ENCODE measurements at places on chromosomes 13 and 19. TPM values are rescaled to one million over a fixed set of nuclear protein-coding genes. Genes with fewer than 3 reads are reported as not detected.

DNA sequence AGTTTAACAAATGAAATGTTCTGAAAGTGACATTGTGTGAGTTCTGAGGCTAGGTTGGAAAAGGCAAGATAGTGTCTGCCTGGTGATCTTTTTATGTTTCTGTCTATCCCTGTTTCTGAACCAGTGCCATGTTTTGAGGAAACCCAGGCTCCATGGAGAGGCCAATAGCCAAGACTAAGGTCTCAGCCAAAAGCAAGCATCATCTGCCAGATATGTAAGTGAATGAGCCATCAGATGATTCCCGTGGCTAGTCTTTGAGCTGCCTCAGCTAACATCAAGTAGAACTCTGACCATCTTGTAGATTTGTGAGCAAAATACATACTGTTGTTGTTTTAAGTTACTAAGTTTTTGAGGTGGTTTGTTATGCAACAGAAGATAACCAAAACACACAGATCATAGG lies 19.6 kb upstream of the CCNA1 start:
- H3K27me3 ChIP-seq, result peaks cover 51% of the 10 kb centered on the region
- no peak overlapping the region for H3K4me3 ChIP-seq
- no peak overlapping the region for H3K27ac ChIP-seq
- DNase-seq, result no peak
- peaks cover 4% of the 10 kb centered on the region for H3K36me3 ChIP-seq

DNA sequence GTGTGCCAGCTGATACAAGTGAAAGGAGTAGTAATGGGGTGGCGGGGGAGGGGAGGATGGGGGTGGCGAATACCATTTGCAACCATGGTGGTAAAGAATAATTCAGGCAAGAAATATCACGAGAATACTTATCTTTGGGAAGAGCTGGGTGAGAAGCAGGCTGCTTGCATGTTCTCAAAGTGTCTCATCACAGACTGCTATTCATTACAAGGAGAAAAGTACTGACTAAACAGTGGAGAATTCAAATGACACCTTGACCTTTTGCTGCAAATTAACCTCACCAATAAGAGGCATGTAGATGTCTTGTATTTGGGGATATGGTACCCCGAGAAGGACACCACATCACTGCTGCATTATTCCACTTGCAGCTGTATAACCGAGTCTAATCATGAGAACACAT lies 585.7 kb upstream of the GPC6 start:
- no peaks in the 10 kb centered on the region for H3K36me3 ChIP-seq
- DNase-seq, result no peak
- H3K27ac ChIP-seq, result no peak overlapping the region
- no peak overlapping the region for H3K4me3 ChIP-seq

DNA sequence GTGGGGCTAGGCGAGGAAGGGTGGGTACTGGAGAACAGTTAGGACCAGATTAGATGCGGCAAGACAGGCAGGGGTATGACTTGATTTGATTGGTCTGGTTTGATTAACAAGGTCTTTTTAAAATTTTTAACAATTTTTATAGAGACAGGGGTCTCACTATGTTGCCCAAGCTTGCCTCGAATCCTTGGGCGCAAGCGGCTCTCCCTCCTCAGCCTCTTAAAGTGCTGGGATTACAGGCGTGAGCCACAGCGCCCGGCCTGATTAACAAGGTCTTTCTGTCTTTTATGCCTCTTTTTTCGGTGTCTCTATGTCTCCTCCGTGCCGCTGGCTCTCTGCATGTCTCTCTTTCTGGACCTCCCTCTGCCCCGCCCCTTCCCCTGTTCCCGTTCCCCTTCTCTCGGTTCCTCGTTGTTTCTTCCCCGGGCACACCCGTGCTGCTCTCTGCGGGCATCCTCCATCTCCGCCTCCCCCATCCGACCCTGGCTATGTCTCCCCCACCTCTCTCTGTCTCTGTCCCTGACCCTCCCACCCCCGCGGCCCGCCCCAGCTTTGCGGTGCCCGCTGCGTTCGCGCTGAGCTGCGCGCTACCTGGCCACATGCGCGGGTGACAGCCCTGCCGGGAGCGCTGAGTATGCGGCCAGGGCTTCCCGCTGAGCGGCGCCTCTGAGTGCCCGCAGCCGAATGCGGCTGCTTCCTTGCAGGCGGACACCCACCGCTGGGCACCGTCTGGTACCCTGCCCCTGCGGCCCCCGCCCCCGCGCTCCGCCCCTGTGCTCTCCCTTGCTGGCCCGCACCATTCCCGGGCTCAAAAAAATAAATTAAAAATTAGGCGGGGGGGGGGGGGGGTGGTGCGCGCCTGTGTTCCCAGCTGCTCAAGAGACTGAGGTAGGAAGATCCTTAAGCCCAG lies 8.1 kb upstream of the SDHAF1 start:
- no peak for DNase-seq
- no peak overlapping the region for H3K27ac ChIP-seq
- H3K36me3 ChIP-seq, result peaks cover 5% of the 10 kb centered on the region
- H3K4me1 ChIP-seq, result peaks cover 6% of the 10 kb centered on the region
- peaks cover 38% of the 10 kb centered on the region for H3K27me3 ChIP-seq

- no peak overlapping the region for H3K4me3 ChIP-seq
- H3K27me3 ChIP-seq, result no peaks in the 10 kb centered on the region
- H3K27ac ChIP-seq, result peak overlapping the region; percentile 34
- peak; percentile 12 for DNase-seq
Measured at GRCh38 chr13:32443111-32443510, 15.2 kb upstream of the N4BP2L1 start.

DNA sequence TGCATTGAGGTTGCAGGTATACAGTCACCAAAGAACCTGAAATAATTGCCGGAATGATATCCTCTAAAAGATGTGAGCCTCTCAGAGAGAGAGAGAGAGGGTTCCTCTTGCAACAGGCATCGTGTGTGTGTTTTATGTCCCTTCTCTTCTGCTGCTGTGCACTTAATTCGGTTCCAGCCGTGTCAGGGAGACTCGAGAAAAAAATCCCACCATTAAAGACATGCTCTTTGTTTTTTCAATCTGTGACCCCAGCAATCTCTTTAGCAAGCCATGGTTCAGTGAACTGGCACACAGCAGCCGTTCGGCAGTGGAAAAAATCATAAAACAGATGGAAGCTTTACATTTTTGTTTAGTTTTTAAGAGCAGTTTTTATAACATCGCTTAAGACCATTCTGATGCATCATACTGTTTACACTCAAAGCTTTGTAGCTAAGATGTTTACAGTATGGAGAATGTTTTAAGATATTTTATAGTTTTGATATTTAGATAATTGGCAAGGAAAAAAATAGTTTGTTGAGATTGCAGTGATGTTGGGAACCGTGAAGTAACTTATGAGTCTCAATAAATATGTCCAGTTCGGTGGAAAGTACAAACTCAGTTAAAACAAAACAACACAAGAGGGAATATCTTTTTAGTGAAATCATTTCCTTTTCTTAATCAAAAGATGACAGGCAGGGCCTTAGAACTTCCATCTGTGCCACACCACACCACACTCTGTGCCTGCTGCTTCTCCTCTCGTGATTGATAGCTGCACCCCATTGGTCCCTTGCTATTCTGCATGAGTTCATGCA lies 31.2 kb upstream of the ZNF536 start:
- no peaks in the 10 kb centered on the region for H3K27me3 ChIP-seq
- H3K27ac ChIP-seq, result no peak overlapping the region
- no peak overlapping the region for H3K4me3 ChIP-seq

DNA sequence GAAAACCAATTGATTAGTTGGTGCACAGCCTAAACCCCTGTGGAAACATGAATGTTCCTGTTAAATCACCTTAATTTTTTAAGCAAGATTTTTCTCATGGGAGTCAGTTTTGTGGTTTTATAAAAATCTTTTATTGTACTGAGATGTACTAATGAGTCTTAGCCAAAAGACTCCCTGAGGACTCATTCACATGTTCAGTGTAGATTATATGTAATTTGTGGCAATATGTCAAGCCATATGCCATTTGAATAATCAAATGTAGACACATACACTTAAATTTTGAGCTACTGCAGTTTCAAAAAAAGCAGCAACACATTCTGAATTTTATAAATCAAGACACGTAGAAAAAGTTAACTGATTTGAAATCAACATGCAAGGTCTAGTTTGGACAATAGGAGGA lies 395.2 kb downstream of the MYO16 start:
- no peak for DNase-seq
- H3K4me3 ChIP-seq, result no peak overlapping the region
- no peak overlapping the region for H3K27ac ChIP-seq
- H3K27me3 ChIP-seq, result no peaks in the 10 kb centered on the region
- H3K4me1 ChIP-seq, result no peaks in the 10 kb centered on the region

GRCh38 chr19:45110851-45111266 lies 17.9 kb downstream of the PPP1R37 start:
- no peak overlapping the region for H3K4me3 ChIP-seq
- H3K27ac ChIP-seq, result no peak overlapping the region
- no peaks in the 10 kb centered on the region for H3K27me3 ChIP-seq
- no peak for DNase-seq

The COX6B1 gene
- total RNA-seq, result 194 TPM

The MCF2L gene
- total RNA-seq, result 13.2 TPM

The LRRC4B gene
- not detected for total RNA-seq
